ENCODE measurements at places on chromosomes 6 and 20.

GRCh38 chr6:136526937-136527336 is 23.3 kb downstream of the MAP7 start:
- DNase-seq: no peak

DNA sequence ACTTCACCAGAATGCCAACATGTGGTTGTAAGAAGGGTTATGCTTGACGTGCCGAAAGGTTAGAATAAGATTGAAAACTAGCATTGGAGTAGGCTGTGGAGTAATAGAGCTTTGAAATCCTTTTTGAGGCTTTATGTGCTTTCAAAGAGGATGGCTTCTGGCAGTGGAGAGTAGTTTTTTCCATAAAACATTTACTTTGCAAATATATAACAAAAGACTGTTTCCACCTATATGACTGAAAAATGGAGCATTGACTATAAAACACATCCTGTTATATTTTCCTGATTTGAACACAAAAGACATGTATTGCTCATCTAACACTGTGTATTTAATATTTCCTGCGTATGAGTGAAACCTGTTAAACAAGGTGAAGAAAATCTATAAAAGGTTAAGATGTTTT is 38.8 kb downstream of the ZFAND3 start:
- no peak for DNase-seq

DNA sequence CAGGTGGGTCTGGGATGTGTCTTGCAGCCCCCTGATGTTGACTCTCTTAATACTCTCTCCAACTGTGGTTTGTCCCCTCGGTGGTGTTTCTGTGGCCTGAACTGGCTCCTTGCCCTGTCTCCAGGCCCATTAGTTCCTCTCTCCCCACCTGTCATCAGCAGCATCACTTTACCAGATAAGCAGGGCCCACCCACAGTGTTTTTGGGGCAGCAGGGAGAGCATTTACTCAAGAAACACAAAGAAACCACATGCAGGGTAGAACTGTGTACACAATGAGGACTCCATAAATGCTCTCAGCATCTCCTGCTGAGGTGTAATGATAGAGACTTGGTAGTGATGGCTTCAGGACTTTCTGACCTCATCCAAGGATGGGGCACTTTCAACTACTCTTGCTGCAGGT is 20.2 kb upstream of the MRPS18A start:
- no peak for DNase-seq

- no peak for DNase-seq
These were observed 119.2 kb upstream of the LAMA2 start for GRCh38 chr6:128763599-128764300.

- no peak for DNase-seq
These were observed 112.5 kb downstream of the JPH2 start for GRCh38 chr20:44074252-44075151.

DNA sequence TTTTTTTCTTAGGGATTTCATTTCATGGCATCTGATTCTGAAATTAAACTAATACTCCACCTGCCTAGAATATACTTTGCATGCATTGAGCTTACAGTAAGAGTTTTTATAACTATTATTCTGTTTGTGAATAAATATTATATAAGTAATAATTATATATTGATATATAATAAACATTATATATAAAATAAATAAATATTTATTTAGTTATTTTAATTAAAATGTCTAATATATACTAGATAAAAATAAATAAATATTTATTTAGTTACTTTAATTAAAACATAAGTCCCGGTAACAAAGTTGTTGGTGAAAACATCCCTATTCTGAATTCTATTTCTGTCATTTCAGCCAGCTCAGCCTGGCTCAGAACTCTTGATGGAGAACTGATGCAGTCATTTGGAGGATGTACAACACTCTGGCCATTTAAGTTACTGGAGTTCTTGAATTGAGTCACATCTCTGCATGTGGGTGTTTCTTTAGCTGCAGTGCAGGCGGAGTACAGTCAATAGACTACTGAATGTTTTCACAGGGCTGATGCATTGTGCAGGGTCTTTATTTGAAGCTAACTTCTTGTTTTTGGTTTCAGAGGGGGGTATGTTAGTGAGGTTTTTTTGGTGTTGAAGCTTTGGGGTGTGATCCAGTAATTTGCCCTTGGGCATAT is 508.9 kb upstream of the ADGRB3 start:
- DNase-seq: no peak

- DNase-seq: no peak
These were observed 2.1 kb upstream of the ARFGEF2 start for GRCh38 chr20:48919336-48919881.
